ENCODE measurements at places on chromosomes 7 and 10.

DNA sequence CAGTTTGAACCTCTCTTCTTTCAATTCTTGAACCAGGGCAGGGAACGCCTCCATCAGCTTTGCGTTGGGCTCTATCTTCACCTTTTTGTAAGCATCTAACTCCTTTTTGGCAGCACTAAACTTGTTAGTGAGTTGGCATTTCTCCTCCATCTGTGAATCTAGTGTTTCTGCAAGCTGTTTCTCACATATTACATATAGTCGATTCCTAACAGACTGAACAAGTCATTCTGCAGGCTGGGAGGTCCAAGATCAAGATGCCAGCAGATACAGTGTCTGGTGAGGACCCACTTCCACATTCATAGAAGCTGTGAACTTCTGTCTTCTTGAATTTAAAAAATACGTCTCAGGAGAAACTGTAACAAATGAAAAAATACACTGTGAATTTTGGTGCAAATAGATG, 539.7 kb downstream of the ANKRD7 start:
- DNase-seq: no peak

DNA sequence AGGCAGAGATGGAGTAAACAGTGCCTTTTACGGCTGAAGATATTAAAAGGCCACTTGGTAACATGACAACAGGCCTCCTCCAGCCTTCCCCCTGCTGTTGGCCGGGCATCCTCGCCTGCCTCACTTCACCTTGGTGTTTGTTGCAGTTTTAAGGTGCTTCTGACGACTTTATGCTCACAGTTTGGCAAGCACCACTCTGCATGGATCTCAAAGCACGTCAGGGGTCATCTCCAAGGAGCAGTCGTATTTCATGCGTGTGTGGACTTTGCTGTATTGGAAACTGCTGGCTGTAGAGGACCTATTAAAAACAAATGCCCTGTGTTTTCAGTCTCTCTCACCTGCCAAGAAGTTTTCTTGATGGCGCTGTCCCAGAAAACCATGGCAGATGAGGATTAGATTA, 483.1 kb downstream of the RPS24 start:
- no peak for DNase-seq

- DNase-seq: no peak
These were observed 434.3 kb downstream of the PLXNA4 start for GRCh38 chr7:132142006-132142405.

- no peak for DNase-seq
These were observed 429.9 kb upstream of the KLF6 start for GRCh38 chr10:4214908-4215307.

GRCh38 chr10:44963772-44964633, 4.4 kb downstream of the RASSF4 start:
- DNase-seq: no peak

DNA sequence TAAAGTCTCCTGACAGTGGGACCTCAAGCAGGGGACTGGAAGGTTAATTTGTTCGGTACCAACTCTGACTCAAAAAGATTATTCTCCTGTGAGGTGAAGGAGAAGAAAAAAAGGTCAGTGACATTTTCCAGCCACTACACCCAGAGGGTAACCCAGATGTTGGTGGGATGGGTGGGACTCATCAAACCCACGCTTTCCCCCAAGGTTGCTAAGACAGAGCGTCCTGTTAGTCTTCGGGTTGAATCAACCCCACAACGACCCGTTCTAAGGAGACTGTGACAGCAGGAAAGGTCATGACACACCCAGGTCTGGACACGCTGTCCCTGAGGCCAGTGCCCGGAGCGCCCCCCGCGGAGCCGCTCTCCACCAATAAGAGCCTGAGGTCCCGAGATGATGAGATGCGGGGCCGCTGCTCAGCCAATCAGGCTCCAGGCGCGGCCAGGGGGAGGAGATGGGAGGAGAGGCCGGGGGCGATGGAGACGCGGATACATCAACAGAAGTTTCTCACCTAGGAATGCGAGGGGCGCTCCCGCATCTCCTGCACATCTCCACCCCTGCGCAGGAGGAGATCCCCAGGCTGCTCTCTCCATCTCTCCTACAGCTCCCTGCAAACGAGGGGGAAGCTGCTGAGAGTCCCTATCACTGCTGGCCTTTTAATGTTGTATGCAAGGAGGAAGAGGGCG, at the start of gene WNT16:
Gene WNT16, plus strand, starts transcription at position 493 of the 683 bp plus-strand sequence. CDS start 293 bp downstream, outside the sequence.
- DNase-seq: no peak

Measured in inflammatory macrophage (primary cell).